ENCODE measurements at places on chromosomes 13 and 19. TPM values are rescaled to one million over a fixed set of nuclear protein-coding genes. Genes with fewer than 3 reads are reported as not detected.
A peak's percentile ranks its signal among the peaks of the same experiment; 100 is the strongest.

HSPBP1 gene
- 28.9 TPM for total RNA-seq

AP2S1 gene
- 64.8 TPM for total RNA-seq

ODAD3 gene
- 0.41 TPM for total RNA-seq

CAMSAP3 gene
- 16.3 TPM for total RNA-seq

GFY gene
- not detected for total RNA-seq

ENOX1 gene
- total RNA-seq, result 50.5 TPM

ZNF723 gene
- total RNA-seq, result not detected

MIER2 gene
- 3.7 TPM for total RNA-seq

C3 gene
- 11.4 TPM for total RNA-seq

EFNA2 gene
- 13.0 TPM for total RNA-seq

NLRP5 gene
- not detected for total RNA-seq

SIGLEC10 gene
- total RNA-seq, result 1.2 TPM

DNA sequence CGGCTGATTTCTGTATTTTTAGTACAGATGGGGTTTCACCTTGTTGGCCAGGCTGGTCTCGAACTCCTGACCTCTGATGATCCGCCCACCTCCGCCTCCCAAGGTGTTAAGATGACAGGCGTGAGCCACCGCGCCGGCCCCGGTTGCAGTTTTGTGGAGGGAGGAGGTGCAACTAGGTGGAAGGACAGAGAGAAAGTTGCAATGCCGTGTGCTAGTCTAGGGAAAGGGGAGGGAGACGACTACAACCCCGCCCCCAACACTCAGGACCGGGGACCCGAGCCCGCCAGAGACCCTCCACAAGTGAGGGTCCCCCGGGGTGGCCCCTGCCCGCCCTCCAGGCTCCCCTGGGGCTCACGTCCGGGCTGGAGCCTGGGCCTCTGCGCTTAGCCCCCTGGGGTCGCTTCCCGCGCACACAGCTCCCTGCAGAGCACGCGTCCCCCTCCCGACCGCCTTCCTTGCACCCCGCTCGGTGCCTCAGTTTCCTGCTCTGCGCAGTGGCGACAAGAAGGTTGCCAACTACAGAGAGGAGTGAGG is 1.2 kb upstream of the ARID3A start:
- DNase-seq, result no peak

DNA sequence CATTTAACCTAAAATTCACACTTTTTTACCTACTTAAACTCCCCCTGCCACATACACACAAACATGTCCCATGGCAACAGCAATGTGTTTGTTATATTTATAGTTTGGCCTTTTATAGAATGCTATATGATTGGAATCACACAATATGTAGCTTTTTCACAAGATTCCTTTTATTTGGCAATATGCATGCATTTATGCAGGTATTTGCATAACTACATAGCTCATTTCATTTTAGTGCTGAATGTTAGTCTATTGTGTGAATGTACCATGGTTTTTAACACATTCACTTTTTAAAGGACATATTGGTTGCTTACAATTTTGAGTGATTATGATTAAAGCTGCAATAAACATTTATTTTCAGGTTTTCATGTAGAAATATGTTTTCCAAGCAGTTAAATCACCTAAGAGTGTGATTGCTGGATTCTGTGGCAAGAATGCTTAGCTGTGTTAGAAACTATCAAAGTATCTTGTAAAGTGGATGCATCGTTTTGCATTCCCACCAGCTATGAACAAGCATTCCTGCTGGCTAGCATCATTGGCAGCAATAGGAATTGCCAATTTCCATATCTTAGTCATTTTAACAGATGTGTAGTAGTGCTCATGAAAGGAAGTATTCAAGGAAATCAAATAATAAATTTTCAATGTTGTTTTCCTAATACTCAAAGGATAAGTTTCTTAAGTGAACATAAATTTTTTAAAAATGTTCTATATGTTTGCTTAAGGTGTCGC is 557.0 kb downstream of the SLITRK1 start:
- no peak for DNase-seq

DNA sequence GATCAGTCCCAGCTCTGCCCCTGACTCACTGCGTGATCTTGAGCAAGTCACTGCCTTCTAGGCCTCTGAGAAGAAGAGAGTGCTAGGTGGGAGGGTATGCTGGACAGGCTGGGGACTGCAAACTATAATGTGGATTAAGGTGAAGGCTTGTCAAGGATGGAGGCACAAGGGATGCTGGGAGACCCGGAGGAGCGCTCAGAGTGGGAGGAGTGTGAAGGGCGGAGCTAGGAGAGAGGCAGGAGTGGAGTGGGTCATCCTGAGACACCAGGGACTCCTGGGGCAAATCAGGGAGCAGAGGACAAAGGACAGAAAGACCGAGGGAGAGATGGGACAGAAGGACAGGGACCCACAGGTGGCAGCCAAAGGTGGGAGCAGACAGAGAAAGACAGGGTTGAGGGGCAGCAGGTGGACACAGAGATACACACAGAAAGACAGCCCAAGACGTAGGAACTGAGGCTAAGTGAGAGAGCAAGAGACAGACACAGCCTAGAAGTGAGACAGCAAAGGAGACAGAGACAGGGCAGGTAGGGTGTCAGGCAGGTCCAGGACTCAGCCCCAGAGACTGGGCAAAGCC is 2.6 kb downstream of the GRIK5 start:
- DNase-seq, result no peak

- no peak for DNase-seq
These were observed 27.0 kb upstream of the TPT1 start for GRCh38 chr13:45368005-45368404.

DNA sequence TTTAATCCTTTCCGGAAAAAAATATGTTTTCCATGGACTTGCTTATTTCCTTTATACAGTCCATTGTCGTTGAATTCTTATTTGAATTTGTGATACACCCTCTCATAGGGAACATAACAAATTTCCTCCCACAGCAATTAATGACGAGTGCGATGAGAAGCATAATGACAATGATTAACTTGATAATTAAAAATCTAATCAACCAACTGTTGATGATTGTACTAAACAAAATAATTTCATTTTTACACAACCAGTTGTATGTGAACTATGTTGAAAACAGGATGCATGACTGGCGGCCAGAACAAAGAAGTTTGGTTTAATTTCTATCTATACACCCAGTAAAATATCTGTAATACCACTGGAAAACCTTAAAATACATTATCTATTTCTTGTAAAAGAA is 26.1 kb upstream of the CEACAM21 start:
- no peak for DNase-seq

- DNase-seq, result no peak
These were observed 286.5 kb downstream of the PCDH17 start for GRCh38 chr13:57918086-57918485.

GRCh38 chr13:80086304-80086721 is 254.6 kb downstream of the SPRY2 start:
- no peak for DNase-seq

DNA sequence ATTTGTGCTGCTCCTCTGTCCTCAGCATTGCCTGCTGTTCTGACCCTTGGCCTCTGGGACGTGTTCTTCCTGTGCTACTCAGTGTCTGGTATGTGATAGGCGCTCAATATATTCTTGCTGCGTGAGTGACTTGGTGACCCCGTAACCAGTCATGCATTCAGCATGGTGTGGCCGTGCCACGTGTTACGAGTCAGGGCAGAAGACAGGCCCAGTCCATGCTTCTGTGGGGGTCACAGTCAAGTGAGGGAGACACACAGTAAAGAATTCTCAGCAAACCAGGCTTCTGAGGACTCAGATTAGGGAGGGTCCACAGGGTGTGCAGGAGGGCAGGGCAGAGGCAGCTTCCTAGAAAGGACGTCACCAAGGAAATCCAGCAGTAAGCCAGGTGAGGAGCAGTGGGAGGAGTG is 7.9 kb downstream of the PPP1R37 start:
- DNase-seq, result no peak

GRCh38 chr13:75738841-75739240 is 102.7 kb downstream of the LMO7 start:
- no peak for DNase-seq

GRCh38 chr19:13162724-13163608 is 12.8 kb downstream of the IER2 start:
- peak; percentile 79 for DNase-seq

DNA sequence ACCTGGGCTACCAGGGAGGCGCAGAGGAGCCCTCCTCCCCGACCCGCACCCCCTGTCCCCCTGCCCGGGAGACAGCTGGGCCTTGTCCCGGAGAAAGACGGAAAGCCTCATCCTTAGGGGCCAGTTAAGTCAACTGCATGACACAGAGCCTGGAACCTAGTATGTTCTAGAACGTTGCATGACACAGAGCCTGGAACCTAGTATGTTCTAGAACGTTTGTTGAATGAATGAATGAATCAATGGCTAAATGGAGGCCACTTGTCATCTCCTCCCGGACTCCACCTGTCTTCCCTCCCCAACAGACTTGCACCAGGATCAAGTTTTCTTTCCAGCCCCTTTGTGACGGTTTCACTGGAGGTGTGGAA is 706 bp downstream of the SERP2 start:
- no peak for DNase-seq

GRCh38 chr19:7069904-7070226 is 362 bp downstream of the ZNF557 start:
- peak; percentile 31 for DNase-seq

GRCh38 chr19:778910-779653 is 18.2 kb upstream of the PTBP1 start:
- no peak for DNase-seq

GRCh38 chr13:70630247-70630646 is 522.0 kb upstream of the KLHL1 start:
- no peak for DNase-seq

- no peak for DNase-seq
These were observed 144.0 kb downstream of the IRS2 start for GRCh38 chr13:109642358-109642757.

- no peak for DNase-seq
These were observed 166.1 kb downstream of the TNFSF13B start for GRCh38 chr13:108435393-108436149.

GRCh38 chr19:10074153-10074552 is 12.0 kb upstream of the SHFL start:
- DNase-seq, result no peak

GRCh38 chr13:40379196-40379595 is 287.2 kb downstream of the FOXO1 start:
- no peak for DNase-seq

DNA sequence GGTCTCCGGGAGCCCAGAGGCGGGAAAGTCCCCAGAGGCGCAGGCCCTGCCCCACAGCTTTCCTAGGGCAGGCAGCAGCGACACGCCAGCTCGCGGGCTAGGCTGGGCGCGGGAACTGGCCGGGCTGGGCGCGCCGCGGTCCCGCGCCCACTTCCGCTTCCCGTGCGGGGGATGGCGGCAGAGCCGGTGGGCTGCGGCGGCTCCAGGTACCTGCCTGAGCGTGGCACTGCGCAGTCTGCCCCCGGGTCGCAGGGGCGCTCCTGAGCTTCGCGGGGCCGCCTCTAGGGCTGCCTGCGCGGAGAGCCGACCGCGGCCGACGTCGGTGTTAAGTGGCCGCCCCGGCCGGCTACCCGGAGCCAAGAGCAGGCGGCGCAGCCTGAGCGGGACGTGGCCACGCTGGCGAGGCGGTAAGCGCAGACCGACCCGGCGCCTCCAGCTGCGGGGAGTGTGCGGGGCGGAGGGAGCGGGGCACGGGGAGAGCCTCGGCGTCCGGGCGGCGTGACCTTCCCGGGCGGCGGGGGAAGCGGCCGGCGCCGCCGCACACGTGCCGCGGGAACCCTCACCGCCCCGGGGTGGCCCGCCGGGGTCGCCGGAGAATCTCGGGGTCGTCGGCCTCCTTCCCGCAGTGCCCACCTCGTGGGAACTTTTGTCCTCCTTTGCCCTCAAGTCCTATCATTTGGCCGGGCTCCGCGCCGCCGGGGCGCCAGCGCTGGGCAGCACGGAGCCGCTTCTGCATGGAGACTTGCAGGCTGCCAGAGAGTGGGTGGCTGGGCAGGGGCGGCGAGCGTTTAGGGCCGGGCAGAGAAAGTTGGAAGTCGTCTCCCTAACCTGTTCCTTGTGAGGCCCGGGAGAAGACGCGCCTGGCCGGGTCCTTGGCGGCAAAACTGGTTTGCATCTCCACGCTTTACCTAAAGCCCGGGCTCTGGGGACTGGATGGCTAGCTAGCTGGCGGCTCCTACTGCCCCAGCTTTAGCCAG is 31.4 kb upstream of the MPHOSPH8 start:
- DNase-seq, result peak; percentile 40

DNA sequence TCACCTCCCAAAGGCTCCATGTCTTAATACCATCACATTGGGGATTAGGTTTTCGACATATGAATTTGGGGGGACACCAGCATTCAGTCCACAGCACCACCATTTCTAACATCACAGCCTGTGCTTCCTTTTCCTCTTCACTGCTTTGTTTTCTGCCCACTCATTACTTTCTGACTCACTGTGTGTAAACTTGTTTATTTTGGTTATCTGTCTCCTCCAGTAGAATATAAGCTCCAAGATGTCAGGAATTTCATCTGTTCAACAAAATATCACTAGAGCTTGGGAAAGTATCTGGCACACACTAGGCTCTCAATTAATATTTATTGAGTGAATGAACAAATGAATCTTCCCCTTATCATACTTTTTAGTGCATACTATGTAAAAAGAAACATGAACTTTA is 152.0 kb downstream of the NUFIP1 start:
- DNase-seq, result no peak

GRCh38 chr19:47226426-47227351 is 4.3 kb downstream of the BBC3 start:
- DNase-seq, result no peak

- DNase-seq, result peak; percentile 56
These were observed at the start of gene PDX1 for GRCh38 chr13:27919934-27920676. TSS of gene PDX1 (plus strand) at chr13:27920000. CDS start at chr13:27920139, 139 bp downstream.

DNA sequence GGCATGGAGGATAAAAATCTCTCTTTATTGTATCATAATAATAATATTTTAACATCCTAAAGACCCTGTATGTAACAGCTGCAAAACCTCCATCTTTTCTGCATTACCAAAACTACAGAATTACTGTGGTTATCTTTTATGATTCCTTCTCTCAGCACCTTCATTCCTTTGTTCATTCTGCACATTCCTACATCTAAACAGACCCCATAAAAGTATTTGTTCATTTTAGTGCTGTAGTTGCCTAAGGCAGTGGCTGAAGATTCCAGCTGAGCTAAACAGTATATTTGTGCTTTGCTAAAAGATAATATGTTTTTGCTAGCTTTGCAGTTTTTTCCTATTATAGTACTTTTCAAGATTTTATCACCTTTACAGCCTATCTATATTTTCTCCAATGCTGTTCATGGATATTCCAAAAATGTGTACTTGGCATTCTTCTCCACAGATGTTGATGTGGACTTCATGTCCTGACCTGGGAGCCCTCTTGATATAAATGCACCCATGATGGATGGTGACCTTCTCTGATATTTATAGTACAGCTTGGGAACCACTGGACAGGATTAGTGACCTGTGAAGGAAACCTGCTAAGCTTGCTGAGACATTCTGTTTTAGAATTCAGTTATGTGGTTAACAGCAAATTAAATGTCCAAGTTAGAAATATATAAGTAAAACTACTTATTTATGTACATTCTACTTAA is 2832.9 kb upstream of the PCDH20 start:
- no peak for DNase-seq

DNA sequence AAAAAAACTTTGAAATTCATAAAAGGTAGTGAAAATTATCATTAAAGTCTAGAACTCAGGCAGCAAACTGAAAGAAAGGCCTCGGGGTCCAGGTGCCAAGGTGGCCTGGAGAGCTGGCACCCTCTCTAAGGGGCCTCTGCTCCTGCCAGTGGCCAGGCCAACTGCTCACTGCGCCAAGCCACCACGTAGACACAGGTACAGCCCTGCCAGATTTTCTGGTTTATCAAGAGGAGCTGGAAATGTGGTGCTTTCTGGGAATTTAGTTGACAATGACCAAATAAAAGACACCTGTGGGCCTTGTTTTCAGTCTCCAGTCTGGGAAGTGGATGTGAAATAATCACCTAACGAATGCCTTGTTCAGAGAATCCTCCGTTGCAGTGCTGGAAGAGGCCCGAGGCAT is 22.8 kb downstream of the ZNF574 start:
- no peak for DNase-seq

GRCh38 chr19:42113641-42114348 is 18.5 kb downstream of the POU2F2 start:
- DNase-seq, result no peak

All from frontal cortex (tissue), 4 donors.